Left lung (tissue), 14 donors: ENCODE measurements at places on chromosomes 2 and 18.

- no peak for DNase-seq
These were observed 378.2 kb downstream of the OSR1 start for GRCh38 chr2:18980104-18980785.

GRCh38 chr2:10487081-10487740 is 39.1 kb upstream of the ODC1 start:
- no peak for DNase-seq

GRCh38 chr2:198072655-198073054 is 268.3 kb downstream of the PLCL1 start:
- DNase-seq, result no peak

- no peak for DNase-seq
These were observed 314.4 kb downstream of the MTX2 start for GRCh38 chr2:176583607-176584006.

- DNase-seq, result no peak
These were observed 25.3 kb downstream of the MMADHC start for GRCh38 chr2:149562324-149562723.

DNA sequence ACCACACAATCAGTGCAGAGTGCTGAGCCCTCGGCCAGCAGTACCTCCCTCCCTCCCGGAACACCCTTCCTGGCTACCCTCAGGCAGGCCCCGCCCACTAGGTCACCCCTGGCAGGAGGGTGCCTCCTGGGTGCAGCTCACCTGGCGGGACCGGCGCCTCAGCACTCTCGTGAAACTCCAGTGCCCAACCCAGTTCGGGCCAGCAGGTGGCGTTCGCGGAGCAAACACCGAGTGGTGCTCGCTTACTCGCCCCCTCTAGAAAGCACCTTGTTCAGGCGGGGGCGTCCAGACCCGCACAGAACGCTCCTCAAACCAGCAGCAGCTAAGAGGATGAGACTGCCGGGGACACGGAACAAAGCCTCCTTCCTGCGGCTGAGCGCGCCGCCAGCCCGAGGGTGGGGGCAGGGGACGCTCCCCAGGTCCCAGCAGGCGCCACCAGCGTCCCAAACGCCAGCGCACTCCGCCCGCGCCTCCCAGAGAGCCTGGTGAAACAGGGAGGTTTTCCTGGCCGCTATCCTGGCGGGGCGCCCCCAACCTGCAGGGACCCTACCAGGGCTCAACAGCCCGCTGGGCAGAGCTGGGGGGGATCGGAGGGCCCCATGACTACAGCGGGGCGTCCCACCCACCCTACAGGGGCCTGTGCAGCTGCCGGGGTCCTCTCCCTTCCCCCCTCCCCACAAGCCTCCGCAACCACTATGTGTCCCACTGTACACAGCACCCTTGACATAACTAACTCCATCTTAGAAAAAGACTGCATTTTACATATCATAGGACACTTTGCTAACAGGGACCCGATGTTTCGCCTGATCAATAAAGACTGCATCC is 44.7 kb downstream of the MRPS5 start:
- DNase-seq, result peak; percentile 91

- DNase-seq, result no peak
These were observed 169.6 kb downstream of the LRRTM1 start for GRCh38 chr2:80135001-80135400.

DNA sequence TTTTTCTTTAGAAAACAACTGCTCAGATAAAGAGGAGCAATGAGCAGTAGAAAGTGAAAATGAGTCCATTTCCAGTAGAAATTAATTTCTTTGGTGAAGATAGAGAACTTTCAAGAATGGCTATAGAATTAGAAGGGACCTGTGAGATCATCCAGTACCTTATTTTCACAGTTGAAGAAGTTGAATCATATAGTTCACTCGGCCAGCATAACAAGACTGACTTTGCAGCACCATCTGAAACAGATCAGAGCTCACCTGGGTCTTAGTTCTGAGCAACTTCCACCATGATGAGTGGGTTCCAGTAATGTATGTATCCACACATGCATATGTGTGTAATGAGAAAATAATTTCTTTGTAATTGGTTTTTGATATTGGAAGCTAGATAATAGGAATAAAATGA is 58.6 kb downstream of the CERS6 start:
- DNase-seq, result no peak

DNA sequence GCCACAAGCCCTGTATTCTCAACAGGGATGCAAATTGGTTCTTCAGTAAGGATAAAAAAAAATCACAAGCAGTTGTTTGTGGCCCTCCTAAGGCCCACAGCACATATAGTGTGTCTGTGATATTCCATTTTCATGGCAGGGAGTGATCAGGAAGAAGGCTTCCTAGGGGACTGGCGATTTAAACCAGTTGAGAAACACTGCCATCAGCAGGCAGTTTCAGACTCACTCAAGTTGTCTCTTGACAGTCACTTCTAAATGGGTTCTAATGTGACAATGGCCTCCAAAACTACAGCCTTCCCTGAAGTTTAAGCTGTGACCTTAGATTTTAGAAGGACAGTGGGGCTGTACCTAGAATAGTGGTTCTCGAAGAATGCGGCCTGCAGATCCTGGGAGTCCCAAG is 6.0 kb downstream of the CIAO1 start:
- no peak for DNase-seq

GRCh38 chr18:8549254-8549757 is 59.9 kb upstream of the RAB12 start:
- DNase-seq, result no peak

- DNase-seq, result no peak
These were observed 47.8 kb downstream of the XDH start for GRCh38 chr2:31366733-31367132.

DNA sequence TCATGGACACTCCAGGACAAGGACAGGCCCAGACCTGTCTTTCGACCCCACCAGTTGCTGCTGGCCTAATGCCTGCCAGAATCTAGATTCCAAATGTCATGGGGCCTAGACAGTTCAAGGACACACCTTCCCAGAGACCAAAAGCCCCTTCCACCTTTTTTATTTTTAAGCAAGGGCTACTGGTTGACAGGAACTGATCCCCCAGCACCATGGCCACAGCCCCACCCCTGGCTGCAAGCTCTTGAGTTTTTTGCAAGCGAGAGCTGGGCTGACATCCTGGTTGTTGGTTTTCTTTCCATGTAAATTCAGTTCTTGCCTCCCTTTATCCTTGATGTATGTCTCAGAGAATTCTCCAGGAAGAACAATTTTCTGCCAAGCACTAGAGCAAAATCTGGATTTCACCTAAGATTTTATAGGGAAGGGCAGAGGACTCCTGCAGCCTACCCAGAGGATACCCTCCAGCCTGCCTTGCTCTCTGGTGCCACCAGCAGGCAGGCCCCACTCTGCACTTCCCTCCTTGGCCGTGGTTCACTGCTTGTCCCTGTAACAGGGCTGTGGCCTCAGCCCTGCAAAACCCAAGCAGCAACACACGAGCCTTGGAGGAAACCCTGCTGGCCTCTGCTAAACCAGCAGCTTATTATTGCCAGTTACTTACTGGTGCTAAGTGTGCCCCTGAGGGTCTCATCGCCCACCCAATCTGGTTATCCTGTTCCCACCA is 97.7 kb downstream of the TWIST2 start:
- DNase-seq, result peak; percentile 40

DNA sequence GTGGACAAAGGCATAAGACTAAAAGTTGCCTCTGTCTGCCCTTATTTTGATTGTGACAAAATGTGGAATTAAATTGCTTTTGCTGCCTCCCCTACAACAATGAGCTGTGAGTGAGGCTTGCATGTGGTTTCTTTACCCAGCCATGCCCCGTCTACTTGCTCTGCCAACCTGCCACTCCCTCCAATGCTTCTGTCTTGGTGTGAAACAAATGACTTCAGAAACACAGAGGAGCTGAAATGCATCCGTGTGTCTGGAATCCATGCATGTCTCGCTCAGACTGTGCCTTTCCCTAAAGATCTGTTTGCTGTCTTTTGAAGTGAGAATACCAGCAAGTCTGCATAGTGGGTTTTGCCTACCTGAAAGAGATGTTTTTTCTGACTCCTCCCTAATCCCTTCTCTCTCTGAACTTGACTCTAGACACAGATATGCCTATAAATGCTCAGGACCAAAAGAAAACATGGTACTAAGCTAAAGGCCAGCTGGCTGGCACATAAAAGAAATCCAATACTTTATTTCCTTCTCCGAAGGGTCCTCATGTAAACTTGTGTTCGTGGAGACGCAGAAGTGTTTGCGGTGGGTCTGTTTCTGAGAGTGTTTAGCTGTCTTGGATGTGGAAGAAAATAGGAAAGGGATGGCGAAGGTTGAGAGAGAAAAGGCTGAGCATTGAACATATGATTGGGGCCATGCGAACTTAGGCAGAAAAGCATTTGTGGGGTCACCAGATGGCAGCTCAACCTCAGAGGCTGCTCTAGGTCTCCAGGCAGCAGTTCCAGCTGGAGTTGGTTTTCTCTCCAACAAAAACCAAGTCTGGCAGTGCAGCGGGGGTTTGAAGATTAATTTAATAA is 120.5 kb downstream of the CCBE1 start:
- no peak for DNase-seq

GRCh38 chr2:42900289-42900891 is 108.0 kb upstream of the HAAO start:
- DNase-seq, result no peak

DNA sequence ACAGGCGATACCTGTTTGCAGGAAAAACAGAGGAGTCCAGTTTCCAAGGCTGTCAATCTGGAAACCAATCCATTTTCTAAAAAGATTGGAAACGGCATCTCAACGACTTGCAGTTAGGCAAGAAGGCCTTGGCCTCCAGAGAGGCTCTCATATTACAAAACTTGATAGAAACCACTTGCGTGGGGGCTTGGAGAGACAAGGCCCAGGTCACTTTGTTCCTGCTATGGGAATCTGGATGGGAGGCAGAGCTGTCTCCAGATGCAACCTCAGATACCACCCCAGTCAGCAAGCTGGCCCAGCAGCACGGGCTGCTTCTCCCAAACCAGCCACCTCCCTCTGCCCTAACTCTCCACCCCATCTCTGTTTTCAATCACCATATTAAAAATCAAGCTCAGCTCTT is 298.8 kb downstream of the TNS1 start:
- DNase-seq, result no peak

- DNase-seq, result no peak
These were observed 17.7 kb downstream of the PRKAG3 start for GRCh38 chr2:218813771-218814460.

GRCh38 chr2:222299906-222300725 is 1.3 kb upstream of the PAX3 start:
- DNase-seq, result no peak

GRCh38 chr2:19132967-19133366 is 225.5 kb downstream of the OSR1 start:
- DNase-seq, result no peak

DNA sequence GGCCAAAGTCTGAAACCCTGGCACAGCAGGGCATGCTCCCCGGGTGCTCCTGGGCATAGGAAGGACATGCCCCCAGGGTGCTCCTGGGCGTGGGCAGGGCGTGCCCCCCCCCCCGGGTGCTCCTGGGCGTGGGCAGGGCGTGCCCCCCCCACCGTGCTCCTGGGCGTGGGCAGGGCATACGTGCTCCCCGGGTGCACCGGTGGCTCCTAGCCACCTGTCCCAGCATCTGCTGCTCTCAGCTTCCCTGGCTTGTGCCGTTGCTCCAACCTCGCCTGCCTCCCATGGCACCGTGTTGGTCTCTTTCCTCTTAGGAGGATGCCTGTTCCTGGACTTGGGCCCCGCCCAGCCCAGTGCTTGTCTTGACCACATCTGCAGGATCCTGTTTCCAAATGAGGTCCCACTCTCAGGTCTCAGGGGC is 95.6 kb upstream of the CTDP1 start:
- DNase-seq, result peak; percentile 57

- no peak for DNase-seq
These were observed 121.0 kb downstream of the SUCLG1 start for GRCh38 chr2:84338069-84338468.

DNA sequence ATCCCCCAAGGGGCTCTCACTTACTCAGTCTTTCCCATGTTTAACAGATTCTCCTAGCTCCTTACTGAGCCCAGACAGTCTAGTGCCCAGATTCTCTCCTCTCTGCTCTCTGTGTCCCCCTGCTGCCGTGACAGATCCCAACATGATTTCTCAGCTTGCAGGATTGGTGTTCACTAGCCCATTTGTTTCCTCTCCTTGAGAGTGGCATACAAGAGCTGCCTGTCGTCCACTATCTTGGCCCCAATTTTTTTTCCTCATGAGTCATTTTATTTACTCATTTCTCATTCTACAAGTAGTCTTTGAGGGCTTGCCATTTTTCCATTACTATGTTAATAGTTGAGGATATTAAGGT is 199.9 kb upstream of the FN1 start:
- no peak for DNase-seq

DNA sequence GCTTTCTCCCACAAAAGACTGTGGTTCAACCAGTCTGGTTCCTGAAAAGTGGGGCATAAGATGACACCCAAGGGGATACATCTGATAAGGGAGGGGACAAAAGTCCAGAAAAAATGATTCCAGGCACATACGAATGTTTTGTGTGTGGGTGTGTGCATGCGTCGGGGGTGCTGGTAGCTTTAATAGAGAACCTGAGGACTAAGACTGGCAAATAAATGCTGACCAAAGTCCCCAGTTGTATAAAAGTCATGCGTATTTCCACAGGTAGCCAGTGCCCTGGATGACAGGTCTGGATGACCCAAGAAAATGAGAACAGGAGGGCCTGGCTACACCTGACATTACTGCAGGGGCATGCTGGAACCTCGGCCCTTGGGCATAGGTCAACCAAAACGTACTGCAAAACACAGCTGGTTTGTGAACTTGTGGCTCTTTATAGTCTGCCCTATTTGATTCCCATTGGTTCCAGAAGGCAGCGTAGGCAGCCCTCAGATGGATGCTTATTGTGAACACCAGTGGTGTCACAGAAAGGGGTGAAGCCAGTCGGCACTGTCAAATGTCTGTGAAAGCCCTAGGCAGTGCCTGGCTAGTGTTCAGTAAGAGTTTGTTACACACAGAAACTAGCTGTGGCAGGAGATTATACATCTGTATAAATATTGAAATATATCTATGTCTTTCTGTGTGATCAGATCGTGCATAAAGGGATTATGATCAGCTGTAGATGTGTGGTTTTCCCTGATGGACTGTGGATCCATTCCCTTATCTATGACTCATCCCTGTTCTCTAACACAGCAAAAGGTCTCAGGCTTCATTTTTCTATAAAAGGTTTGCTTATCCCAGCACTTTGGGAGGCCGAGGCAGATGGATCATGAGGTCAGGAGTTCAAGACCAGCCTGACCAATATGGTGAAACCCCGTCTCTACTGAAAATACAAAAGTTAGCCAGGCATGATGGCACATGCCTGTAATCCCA is 58.3 kb downstream of the INSIG2 start:
- DNase-seq, result no peak

GRCh38 chr2:181240844-181241243 is 216.3 kb upstream of the ITGA4 start:
- DNase-seq, result no peak

GRCh38 chr2:109614715-109615636 is 812 bp downstream of the SOWAHC start:
- peak; percentile 42 for DNase-seq
